ENCODE measurements at places on chromosomes 7 and 10.

DNA sequence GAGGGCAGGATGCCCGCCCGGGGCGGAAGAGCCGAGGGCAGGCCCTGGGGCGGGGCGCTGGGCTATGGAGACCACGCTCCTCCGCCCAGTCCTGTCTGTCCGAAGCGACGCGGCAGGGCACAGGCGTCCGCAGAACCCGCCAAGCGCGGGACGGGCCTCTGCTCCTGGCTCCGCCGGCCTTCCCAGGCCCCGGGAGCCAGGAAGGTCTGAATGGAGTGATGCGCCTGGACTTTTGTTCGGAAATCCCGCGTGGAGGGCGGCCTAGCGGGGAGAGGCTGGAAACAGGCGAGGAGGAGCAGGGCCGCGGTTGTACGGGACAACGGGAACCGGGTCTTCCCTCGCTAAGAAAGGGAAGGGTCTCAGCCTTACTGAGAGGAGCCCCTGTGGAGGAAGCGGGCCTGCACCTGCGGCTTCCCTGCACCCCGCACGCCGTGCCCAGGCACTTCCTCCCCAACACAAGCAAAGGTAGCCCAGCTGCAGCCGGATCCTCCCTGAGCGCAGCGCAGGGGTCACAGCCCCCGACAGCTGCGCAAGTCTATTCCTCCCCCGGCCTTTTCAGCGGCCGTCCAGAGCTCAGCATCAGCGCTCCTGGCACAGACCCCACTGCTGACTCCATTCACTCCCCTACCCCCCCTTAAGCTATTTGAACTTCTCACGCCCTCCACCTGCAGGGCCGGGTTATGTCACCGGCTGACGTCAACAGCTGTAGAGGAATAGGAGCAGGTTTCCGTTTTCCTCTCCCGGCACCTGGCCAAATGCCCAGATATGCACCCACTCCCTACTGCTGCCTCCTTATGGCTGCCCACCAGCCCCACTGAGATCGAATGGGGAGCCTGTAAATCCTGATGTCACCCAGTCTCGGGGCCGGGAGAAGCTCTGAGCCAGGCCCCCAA lies 143.2 kb upstream of the RET start:
- peak; percentile 98 for DNase-seq

- DNase-seq: peak; percentile 17
Observed at GRCh38 chr10:108147346-108147745, 982.8 kb upstream of the SORCS1 start.

GRCh38 chr10:13382703-13383398 lies 34.8 kb upstream of the SEPHS1 start:
- DNase-seq: peak; percentile 81

- peak; percentile 54 for DNase-seq
Observed at GRCh38 chr10:30151581-30152389, 92.4 kb upstream of the JCAD start.

GRCh38 chr7:50141131-50141530 lies 48.1 kb upstream of the ZPBP start:
- no peak for DNase-seq

DNA sequence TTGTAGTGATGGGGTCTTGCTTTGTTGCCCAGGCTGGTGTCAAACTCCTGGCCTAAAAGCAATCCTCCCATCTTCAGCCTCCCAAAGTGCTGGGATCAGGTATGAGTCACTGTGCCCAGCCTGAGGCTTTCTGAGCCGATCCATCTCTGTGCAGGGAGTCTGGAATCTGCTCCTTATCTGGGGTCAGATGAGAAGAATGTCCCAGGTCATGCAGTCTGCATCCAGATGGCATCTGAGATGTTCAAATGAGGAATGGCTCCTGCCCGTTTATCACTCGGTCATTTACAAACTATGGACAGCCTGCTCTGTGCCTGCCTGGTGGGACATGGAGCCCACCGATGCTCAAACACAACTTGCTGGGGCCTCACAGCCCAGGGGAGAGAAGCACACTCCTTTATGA lies 11.1 kb upstream of the SLC18A3 start:
- no peak for DNase-seq
